ENCODE measurements at places on chromosomes 1 and 21.

- DNase-seq = no peak
Measured at GRCh38 chr1:71276466-71276865, 195.6 kb upstream of the ZRANB2 start.

- no peak for DNase-seq
Measured at GRCh38 chr21:46253610-46254124, 25.1 kb upstream of the LSS start.

DNA sequence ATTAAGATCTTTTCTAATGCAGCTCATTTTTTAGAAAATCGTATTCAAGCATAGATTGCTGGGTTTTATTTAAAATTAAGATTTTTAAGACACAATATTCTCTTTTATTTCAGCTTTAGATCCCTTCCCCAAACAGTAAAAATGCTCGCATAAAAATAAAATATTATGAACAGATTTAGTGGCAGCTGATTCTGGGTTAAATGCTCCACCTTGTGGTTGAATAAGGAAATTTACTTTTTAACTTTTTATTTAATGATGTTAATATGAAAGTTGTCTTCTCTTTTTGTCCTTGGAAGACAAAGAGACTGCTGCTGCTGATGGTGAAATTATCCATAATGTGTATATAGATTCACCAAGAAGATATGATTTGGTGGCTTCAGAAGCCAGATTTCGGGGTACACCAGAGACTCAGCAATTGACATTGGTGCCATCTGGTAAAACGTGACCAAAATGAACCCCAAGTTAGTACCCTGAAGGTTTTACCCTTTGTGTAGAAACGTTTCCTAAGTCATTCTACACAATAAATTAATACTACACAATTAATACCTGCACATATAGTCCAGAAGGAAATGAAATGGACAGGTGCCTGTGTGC lies 128.0 kb downstream of the ADAMTS1 start:
- DNase-seq = no peak

DNA sequence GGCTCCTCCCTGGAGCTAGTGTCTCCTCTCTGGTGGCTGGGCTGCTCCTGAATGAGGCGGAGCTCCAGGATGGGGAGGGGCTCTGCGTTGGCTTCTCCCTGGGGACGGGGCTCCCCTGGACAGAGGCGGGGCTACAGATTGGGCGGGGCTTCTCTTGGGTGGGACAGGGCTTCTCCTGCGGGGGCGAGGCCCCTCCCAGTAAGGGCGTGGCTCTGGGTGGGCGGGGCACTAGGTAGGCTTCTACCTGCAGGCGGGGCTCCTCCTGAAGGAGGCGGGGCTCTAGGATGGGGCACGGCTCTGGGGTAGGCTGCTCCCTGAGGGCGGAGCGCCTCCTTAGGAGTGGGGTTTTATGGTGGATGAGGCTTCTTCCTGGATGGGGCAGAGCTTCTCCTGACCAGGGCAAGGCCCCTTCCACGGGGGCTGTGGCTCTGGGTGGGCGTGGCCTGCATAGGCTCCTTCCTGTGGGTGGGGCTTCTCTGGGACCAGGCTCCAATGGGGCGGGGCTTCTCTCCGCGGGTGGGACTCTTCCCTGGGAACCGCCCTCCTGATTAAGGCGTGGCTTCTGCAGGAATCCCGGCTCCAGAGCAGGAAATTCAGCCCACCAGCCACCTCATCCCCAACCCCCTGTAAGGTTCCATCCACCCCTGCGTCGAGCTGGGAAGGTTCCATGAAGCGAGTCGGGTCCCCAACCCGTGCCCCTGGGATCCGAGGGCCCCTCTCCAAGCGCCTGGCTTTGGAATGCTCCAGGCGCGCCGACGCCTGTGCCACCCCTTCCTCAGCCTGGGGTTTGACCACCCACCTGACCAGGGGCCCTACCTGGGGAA lies 22.7 kb upstream of the ARF1 start:
- DNase-seq = no peak

DNA sequence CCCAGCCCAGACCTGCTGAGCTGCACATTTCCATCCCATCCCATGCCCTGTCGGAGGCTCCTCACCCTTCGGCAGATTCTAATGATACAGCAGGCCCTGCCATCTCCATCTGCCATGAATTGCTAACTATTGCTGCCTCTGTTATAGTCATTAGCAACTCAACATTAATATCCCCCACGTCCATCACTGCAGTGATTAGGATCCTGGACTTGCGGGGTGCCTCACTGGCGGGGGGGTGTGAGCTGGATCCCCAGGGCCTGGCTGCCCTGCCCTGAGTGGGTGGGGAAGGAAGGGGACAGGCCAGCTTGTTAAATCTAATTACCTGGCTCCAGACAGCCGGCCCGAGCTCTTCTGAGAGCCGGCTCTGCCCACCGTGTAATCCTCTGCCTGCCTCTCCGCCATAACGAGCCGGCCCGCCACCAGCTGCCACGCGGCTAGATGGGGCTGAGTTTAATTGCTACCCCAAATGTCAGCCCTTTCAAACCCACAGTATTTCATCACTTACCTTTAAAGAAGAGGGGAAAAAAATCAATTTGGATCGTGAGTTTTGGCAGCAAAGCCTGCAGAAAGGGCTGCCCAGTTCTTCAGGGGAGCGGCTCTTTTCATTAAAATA lies 227.3 kb upstream of the CSF3R start:
- no peak for DNase-seq

GRCh38 chr1:14421977-14422609 lies 176.4 kb upstream of the KAZN start:
- DNase-seq = no peak

- DNase-seq = no peak
Measured at GRCh38 chr1:150516616-150517015, 1.1 kb downstream of the FALEC start.

DNA sequence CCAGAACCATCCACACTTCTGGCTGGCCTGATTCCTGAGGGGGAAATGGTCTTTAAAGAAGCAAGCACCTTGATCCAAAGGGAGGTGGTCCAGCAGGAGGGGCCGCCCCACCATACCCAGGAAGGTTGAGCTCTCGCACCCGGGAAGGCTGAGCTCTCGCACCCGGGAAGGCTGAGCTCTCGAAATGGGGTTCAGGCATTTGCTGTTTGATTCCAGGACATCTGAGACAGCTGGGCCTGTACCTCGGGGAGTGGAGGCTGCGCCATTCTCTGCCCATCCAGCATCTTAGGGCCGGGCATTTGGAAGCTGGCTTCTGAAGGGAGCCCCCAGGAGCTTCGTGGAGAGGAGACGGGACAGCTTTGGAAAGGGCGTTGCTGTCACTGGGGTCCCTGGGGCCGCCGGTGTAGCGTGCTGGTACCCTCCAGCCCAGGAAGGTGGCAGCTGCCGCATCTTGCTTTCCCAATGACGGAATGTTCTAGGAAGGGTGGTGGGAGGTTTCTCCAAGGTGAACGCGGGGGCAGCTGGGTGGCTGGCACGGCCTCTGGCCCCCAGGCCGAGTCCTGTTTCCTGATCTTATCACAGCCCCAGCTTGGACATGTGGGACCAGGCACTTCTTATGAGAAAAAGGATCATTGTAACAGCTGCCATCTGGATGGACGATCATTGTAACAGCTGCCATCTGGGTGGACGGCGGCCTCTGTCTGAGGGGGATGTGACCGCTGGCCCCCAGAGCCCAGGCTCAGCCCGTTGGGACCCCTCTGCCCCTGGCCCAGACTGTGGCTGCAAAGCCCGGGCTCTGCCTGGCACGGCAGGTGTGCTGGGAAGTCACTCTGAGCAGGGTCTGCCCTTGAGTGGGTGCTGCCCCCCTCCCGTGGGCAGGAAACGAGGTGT lies 61.6 kb downstream of the COL18A1 start:
- no peak for DNase-seq

GRCh38 chr1:243974451-243975292 lies 76.4 kb upstream of the ZBTB18 start:
- no peak for DNase-seq

GRCh38 chr1:214044438-214045214 lies 56.9 kb downstream of the PROX1 start:
- DNase-seq = no peak

GRCh38 chr1:116961606-116962005 lies 40.0 kb upstream of the CD101 start:
- DNase-seq = no peak

GRCh38 chr21:45848805-45849204 lies 132.8 kb upstream of the COL6A1 start:
- no peak for DNase-seq

DNA sequence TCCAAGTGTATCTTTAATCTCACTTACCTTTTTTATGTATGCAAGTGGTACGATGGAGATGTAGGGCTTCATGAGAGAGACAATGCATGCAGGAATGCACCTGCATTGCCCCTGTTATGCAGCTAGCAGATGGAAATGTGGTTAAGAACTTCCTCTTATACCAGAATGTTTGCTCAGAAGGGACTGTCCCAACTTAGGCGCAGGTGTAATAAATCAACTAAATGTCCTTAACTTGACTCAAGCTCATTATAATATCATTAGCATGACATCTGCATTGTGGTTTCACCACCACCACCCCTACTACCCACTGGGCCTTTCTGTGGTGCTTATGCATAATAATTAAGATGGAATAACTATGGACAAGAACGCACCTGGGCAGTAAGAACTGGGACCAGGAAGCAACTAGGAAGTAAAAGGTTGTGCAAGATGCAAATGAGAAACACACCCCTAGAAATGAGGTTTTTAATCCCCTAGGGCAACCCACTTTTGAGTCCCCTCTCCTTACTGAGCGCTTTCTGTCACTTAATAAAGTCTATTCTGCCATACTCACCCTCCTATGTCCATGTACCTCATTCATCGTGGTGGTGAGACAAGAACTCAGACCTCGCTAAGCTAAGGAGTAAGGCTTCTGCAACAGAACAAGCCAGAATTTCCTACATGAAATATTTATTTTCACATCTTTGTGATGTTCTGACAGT lies 1103.3 kb upstream of the B3GALT2 start:
- no peak for DNase-seq

DNA sequence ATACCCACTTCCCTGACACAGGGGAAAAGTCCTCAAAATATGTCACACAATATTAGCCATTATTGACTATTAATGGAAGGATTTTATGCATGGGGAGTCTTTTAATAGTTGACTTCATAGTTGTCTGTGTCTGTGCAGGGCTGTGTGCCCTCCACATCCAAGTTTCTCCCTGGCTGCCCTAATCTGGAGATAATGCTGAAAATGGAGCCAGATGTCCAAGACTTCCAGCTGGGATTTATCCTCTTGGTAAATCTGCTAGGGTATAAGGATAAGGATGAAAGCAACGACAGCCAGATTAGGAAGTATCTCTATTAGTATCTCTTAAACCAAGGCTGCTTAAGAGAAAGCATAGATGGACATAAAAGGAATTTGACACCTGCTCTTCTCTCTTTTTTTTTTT lies 42.1 kb downstream of the CDK18 start:
- no peak for DNase-seq

DNA sequence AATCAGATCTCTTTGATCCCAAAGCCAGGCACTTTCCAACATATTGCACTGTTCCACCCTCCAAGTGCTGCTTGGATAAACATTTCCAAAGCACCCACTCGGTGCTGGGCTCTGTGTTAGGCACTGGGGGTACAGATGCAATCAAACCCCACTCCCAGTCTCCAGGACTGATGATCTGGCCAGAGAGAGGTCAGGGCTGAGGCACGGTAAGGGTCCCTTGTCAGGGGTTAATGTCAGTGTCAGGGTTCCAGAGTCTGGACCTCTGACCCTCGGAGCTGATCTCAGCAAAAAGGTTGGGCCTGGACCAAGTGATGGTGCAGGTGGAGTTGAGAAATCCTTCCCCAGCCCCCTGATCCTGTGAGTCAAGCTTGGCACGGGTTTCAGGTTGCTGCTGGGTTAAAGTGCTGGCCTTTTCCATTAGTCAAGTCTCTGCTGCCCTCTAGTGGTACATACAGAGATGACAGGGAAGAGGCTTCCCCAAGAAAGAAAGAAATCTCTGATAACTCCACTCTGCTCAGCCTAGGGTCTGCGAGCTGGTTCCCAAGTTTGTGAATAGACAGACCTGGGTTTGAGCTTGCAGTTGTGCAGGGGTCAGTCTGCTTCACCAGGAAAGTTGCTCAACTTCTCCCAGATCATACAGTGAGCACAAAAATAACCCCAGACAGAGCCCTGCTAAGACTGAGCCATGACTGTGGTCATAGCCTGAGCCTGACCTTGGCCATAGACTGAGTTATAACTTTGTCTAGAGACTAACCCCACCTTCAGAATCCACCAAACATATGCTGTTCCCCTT lies 74.6 kb downstream of the DMRTA2 start:
- DNase-seq = peak; percentile 32

GRCh38 chr1:93124556-93125355 lies 45.7 kb downstream of the MTF2 start:
- DNase-seq = no peak

DNA sequence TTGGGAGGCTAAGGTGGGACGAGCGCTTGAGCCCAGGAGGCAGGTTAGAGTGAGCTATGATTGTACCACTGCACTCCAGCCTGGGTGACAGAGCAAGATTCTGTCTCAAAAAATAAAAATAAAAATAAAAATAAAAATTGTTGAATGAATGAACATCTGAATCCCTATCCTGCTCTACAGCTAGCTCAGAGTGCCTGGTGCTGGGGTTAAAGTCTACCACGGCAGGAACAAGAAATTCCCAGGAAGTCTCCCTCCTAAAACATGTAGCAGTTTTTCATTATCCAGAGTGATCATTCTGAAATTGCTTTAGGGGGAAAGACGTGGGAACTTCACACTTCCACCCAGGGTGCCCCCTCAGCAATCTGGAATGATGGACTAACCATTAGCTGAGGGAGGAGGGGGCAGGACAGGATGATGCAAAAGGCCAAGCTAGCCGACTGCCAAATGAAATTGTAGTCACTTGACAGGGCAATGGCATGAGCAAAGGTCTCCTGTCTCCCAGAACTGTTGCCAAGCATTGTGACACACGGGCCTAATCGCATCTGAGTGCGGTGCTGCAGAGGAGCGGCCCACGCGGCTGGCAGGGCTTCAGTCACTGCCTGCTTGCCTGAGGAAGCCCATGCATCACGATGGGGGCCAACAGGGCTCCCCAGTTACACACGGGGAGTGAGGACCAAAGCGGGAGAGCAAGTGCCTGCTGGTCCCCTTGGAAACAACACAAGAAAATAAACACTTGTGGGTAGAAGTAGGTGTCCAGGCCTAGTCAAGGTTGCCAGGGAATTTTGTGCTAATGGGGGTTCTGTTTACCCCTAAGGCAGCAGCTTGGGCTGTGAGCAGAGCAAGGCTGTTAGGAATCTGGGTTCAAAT lies 85.7 kb downstream of the NENF start:
- DNase-seq = no peak

GRCh38 chr1:86703696-86704457 lies 499 bp upstream of the SH3GLB1 start:
- DNase-seq = no peak
